Activated CD4-positive, alpha-beta memory T cell treated with anti-CD3 and anti-CD28 coated beads for 36 hours (primary cell): ENCODE measurements at places on chromosomes 3 and 15. TPM values are rescaled to one million over a fixed set of nuclear protein-coding genes. Genes with fewer than 3 reads are reported as not detected.

RBP2 gene
- not detected for total RNA-seq

TLR9 gene
- total RNA-seq = 0.90 TPM

GRAMD2A gene
- total RNA-seq = not detected

SLMAP gene
- 43.9 TPM for total RNA-seq

THAP10 gene
- 0.19 TPM for total RNA-seq

STAC gene
- not detected for total RNA-seq
